Iris pigment epithelial cell (primary cell): ENCODE measurements at places on chromosomes 13 and 19.

DNA sequence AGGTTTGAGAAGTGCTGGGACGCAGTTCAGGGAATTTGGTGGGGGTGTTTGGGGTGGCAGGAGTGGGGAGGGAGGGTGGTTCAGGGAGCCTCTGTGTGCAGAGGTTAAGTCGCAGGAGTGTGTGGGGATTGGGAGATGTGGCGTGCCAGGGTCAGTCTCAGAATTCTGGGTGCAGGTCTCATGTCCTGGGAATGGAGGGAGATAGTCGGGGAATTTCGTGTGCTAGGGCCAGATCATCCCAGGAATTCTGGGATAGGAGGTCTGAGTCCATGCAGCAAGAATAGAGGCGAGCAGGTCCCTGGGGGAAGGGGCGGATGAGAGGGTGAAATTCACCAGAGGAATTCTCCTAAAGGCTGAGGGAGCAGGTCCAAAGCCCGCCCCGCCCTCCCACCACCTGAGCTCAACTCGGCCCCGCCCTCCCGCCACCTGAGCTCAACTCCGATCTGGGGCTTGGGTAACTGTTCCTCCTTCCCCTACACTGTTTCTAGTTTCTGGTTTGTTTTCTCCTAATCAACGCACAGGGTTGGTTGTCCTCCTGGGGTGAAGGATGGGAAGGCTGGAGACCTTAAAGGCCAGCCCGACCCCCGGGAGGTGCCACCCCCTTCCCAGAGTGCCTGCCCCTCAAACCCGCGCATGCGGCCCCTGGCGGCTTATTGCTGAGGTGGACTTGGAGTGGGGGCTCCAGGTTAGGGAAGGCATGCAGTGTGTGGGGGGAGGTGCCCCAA is 15.2 kb downstream of the KCNC3 start:
- DNase-seq, result no peak

DNA sequence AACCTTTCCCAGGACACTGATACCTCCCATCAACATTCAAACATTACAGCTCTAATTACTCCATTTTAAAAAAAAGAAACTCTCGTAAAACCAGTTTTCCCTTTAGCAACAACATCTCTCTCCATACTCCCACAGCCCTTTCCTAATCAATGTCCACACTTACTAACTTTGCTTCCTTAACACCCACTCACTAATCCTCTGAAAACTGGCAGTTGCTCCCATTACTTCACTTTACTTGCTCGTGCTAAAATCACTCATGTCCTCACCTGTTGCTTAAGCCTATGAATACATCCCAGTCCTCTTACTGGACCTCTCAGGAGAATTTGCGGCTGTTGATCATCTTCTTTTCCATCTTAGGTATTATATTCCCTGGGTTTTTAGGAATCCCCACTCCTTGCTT is 44.8 kb downstream of the RBM26 start:
- no peak for DNase-seq

GRCh38 chr19:43731346-43731745 is 15.5 kb downstream of the IRGC start:
- no peak for DNase-seq

DNA sequence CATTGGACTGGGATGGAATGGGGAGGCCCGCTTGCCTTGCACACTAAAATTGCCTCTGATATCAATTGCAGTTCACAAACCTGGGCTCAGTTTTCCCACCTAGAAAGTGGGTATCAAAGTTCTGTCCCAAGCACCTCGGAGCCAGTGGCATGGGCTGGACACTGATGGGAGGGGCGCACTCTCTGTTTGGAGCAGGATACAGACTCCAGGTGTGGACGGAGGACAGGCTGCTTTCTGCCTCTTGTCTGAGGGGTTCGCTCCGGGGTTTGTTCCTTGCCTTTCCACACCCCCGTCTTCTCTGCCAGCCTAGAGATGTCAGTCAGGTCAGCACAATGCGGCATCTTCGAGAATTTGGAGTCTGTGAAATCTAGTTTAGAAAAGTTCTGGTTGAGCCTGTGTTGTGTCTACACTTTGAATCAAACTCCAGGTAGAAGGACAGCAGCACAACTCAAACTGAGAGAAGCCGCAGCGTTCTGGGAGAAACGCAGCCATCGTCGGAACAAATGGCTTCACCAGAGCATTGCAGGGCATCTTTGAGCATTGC is 141.9 kb downstream of the TEX29 start:
- DNase-seq, result no peak

GRCh38 chr13:31005066-31005465 is 72.6 kb downstream of the TEX26 start:
- DNase-seq, result no peak

- peak; percentile 80 for DNase-seq
Observed at GRCh38 chr13:48891586-48891985, 84.1 kb upstream of the FNDC3A start.

DNA sequence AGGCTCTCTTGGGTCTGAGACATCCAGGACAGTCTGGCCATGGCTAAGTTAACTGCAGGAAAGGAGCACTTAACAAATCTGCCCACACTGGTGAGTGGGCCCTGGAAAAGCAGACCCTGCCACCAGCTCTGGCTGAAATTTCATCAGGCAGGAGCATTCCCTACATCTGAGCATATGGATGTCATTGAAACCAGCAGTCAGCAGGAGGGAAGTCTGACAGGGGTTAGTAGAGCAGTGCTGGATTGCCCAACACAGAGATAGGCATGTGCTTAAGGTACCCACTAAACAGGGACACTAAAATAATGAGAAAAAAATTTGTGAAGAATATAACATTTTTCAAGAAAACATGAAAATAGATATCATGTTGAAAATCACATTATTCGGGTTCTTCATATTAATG is 13.6 kb upstream of the ACOD1 start:
- no peak for DNase-seq

GRCh38 chr13:22118158-22118557 is 447.3 kb downstream of the FGF9 start:
- DNase-seq, result no peak

DNA sequence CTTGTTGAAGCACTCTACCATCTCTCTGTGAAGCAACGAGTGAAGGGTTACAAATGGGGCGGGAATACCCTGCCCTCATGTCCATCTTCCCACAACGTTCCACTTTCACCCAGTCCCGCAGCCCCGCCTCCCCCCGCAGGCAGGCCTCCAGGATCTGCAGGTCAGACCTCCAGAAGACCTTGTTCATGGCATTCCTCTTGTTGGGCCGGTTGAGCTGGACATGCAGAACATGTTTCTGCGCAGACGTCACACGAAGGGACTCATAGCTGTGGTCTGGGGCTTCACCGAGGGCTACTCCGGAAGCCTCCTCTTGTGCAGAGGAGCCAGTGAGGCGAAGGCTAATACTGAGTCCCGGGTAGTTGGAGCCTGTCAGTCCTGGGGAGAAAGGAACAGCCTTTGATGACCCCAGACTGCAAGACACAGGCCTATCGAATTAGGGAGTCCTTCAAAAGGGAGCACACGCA is 420 bp downstream of the ECH1 start:
- DNase-seq, result peak; percentile 99

- DNase-seq, result peak; percentile 91
Observed at GRCh38 chr19:11091703-11092153, 2.5 kb downstream of the LDLR start.

- DNase-seq, result peak; percentile 20
Observed at GRCh38 chr13:82330499-82330898, 1551.8 kb downstream of the SLITRK1 start.

GRCh38 chr13:44263751-44264620 is 109.6 kb upstream of the SERP2 start:
- peak; percentile 69 for DNase-seq

DNA sequence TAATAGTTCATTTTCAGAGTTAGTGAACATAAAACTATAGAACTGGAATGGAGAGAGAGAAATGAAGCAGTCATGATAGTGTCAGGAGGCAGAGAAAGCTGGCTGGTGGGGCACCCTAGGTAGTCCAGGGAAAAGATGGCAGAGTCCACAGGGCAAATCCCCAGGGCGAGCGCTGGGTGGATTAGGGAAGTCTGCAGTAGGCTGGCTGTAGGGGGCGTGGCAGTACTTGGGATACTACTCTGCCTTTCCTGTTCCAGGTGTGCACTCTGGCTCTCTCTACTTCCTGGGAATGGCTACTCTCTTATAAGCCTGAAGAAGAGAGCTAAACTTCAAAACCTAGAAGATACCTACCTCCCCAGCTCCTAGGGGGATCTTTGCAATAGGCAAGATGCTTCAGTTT is 232.9 kb upstream of the SLC10A2 start:
- no peak for DNase-seq

DNA sequence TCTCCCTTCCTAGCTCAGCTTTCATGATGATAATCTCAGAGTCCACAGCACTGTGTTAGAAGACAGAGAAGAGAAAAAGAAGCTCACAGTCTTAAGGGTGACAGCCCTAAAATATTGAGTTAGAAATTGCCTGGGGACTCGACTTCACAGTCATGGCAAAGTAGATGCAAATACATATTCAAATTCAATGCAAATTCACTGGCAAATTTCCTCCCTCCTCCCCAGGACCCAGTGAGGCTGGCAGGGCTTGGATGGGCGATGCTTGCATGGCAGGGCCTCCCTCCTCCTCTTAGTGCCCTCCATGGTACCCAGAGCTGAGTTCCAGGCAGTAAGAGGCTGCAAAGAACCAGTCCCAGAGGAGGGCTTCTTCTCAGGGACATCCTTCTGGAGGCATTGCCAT is 115.6 kb upstream of the UQCRFS1 start:
- no peak for DNase-seq

DNA sequence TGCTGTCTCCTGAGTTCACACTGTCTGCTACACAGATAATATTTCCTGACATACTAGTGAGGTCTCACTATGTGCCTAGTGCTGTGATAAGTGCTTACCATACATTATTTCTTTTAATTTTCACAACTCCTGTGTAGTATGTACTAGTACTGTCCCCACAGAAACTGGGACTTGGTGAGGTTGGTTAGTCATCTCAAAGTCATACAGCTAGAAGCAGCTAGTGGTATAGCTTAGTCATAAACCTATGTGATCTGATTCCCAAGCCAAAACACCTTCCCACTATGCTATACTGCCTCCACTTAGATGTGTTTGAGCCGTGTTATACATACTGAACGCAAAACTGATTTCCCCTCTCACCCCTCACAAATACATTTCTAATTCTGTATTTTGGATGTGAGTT is 10.5 kb downstream of the MTMR6 start:
- peak; percentile 50 for DNase-seq

- DNase-seq, result no peak
Observed at GRCh38 chr13:27967736-27968315, 1.3 kb downstream of the CDX2 start.

- DNase-seq, result no peak
Observed at GRCh38 chr19:15508035-15508710, at the start of gene CYP4F22. Gene CYP4F22, plus strand, starts transcription at chr19:15508525. Its CDS starts 16,812 bp downstream, at chr19:15525337.

- DNase-seq, result no peak
Observed at GRCh38 chr13:30442926-30443325, 20.6 kb downstream of the UBE2L5 start.

- DNase-seq, result no peak
Observed at GRCh38 chr19:15262011-15262410, 29.8 kb upstream of the EPHX3 start.

- DNase-seq, result no peak
Observed at GRCh38 chr13:35703061-35703460, 226.6 kb upstream of the MAB21L1 start.

- DNase-seq, result peak; percentile 0
Observed at GRCh38 chr13:56988543-56988942, 152.2 kb upstream of the PRR20A start.

DNA sequence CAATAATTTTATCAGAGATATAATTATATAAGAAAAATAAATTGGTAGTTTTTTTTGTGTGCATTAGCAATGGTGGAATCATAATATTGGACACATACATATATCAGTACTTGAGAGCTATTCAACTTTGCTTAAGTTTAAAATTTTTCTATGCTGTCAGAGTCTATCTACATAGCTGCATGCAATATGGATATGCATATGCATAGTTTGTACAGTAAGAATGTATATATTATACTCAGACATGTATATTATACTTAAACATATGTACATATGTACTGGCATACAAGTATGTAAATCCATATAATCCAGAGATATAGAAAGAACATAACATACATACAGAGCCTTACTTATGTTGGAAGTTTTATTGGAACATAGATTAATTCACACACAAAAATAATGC is 1043.2 kb downstream of the EFNB2 start:
- DNase-seq, result no peak

DNA sequence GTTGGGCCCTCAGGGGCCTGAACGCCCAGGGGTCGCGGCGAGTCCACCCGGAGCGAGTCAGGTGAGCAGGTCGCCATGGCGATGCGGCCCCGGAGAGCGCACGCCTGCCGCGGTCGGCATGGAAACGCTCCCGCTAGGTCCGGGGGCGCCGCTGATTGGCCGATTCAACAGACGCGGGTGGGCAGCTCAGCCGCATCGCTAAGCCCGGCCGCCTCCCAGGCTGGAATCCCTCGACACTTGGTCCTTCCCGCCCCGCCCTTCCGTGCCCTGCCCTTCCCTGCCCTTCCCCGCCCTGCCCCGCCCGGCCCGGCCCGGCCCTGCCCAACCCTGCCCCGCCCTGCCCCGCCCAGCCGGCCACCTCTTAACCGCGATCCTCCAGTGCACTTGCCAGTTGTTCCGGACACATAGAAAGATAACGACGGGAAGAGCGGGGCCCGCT is at the start of gene CCNA1:
Gene CCNA1 (plus strand): TSS at position 390 of the 439 bp plus-strand sequence. CDS start 562 bp downstream, outside the sequence.
- no peak for DNase-seq

DNA sequence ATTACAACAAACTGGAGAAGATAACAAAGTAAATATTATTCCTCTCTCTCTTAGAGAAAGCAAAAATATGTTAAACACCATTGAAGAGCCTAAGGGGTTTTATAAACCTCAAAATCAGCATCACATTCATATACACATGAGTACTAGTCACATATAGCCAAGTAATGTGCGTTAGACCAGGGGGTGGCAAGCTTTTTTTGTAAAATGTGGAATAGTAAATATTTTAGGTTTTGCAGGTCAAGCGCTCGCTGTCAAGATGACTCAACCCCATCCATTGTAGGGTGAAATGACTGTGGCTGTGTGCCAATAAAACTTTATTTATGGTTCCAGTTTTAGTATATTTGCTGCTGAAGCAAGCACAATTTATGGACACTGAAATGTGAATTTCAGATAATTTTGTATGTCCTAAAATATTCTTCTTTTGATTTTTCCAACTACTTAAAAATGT is 21.7 kb downstream of the RFX2 start:
- DNase-seq, result peak; percentile 45

- DNase-seq, result no peak
Observed at GRCh38 chr19:16121141-16121540, 9.5 kb downstream of the RAB8A start.
